ENCODE measurements at places on chromosomes 1 and 21. TPM values are rescaled to one million over a fixed set of nuclear protein-coding genes. Genes with fewer than 3 reads are reported as not detected.

DNA sequence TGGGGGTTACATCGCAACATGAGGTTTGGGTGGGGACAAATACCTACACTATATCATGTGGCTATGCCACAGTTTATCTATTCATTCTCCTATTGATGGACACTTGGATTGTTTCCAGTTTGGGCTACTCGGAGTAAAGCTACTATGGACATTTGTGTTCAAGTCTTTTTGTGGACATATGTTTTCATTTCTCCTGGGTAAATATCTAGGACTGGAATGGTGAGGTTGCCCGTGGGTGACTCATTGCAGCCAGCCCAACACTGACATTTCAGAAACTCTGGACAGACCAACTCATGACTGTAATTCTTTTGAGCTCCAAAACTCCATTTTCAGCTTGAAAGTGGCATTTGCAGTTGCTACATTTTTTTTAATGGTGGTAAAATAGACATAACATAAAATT lies 82.7 kb downstream of the KAZN start:
- peak; percentile 30 for DNase-seq

DNA sequence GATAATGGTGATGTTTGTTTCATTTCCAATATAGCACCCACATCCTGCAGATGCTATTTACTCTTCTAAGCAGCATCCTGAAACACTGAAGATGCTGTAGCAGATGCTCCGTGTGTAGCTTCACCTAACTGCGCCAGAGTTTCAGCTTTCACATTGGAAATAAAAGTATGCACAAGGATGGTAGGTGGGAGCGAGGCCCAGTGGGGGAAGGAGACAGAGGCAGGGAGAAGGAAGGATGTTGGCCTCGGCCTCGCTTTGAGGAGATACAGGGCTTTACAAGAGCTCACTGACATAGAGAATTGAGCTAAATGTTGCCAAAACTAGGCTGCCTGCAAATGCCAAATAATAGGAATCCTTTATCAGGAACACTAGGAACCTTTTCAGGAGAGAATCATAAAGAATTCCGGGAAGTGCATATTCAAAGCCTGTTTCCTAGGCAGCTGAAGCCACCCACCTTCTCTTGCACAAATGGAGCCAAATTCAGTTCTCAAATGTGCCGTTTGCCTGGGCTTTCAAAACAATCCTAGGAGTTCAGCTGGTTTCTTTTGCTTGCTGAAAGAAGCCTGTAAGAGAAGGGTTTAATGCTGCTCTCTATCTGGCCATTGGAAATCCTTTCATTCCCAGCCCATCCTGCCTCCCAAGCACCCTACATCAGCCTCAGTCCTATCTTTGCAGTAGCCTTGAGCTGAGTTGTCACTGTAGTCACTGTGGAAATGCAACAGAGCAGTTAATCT lies 135.4 kb upstream of the ATP1B1 start:
- no peak for DNase-seq

DNA sequence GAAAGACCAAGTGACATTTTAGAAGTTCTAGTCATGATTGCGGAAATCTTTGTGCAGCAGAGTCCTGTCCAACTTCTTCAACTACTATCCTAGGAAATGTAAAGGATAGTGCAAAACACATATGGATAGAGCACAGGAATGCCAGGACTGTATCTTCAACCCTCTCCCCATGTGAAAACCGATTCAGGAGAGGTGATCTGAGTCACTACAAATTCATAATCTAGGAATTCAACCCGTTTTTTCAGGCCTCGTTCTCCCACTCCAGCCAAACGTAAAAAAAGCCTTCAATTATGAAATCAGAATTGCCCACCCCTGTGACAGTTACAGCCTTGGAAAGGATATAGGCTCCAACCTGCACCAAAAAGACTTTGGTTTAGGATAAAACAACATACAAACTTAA lies 52.9 kb upstream of the RGS1 start:
- DNase-seq: no peak

BRINP2 gene
- not detected for total RNA-seq

DNA sequence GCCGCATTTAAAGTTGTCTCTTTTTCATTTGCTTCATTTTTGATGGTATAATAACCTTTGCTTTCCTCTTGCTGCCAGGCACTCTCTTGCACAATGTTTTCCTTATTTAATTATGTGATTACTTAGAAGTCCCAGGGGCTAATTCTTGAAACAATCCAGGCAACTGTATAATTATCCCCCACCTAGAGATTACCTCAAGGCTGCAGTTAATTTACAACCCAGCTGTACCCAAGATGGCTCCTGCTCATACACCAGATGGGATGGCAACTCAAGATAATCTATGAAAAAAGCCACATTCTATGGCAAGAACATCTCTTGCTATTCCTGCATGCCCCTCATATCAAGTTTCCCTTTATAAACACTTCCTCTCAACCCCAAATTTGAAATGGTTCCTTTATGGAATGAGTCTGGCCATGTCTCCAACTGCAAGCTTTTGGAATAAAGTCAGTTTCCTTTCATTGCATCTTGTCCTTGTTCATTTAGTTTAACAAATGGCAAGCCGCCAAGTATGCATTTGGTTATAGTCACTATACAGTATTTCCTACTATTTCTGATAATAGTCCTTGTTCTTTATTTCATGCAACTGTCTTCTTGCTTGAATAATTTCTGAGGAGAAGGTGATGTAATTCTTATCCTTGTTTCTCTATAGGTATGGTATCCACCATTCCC lies 1042.6 kb downstream of the PLA2G4A start:
- no peak for DNase-seq

GRCh38 chr21:41115851-41116250 lies 52.1 kb upstream of the BACE2 start:
- DNase-seq: no peak

SLC2A5 gene
- not detected for total RNA-seq

GRCh38 chr1:154992721-154993571 lies 440 bp upstream of the LENEP start:
- no peak for DNase-seq

HES4 gene
- total RNA-seq: 25.5 TPM

GRCh38 chr1:32876341-32877210 lies 5.9 kb upstream of the FNDC5 start:
- DNase-seq: peak; percentile 32

DNA sequence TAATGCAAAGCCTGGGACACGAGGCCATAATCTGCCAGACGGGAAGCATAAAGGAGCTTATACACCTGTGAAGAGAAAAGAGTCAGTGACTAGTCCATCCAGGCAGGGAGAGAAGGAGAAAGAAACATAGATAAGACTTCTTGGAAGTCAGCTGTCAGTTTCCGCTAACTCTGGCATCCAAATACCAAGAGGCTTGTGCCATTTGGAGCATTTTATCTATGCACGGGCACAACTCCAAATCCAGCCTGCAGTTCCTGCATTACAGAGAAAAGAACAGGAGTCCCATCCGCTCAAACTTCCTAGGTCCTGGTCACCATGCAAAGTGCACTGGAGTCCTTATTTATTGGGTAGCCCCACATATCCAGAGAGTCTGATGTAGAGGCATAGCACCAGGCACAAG lies 27.9 kb downstream of the SEC16B start:
- DNase-seq: no peak

- DNase-seq: no peak
Measured at GRCh38 chr1:241090798-241091197, 266.2 kb downstream of the RGS7 start.

KCNH1 gene
- not detected for total RNA-seq

DNA sequence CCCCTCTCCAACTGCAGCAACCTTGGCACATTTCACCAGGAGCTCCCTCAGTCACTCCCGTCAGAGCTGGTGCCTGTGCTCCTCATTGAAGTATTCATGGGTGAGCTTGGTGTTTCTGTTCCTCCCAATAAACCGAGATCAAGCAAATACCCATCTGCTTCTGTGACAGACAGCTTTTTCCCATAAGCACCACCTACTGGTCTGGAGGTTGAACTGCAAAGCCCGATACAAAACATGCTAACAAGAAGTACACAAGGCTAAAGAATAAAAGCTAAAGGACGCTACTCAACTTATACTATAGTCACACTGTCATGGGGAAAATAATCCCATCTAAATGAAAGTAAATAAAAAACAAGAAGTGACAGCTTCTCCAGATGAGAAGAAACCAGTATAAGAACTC lies 111.9 kb upstream of the C21orf91 start:
- DNase-seq: no peak

OR2G6 gene
- total RNA-seq: not detected

GRCh38 chr1:183821889-183822611 lies 17.1 kb downstream of the RGL1 start:
- peak; percentile 58 for DNase-seq

ROR1 gene
- 1.4 TPM for total RNA-seq

GRCh38 chr21:39317134-39318090 lies 4.0 kb upstream of the BRWD1 start:
- DNase-seq: no peak

- no peak for DNase-seq
Measured at GRCh38 chr1:184035719-184036516, 1.6 kb downstream of the COLGALT2 start.

Data from MG63 (cell line).